ENCODE measurements at places on chromosomes 1 and 21. TPM values are rescaled to one million over a fixed set of nuclear protein-coding genes. Genes with fewer than 3 reads are reported as not detected.

The EPHA10 gene
- 11.8 TPM for total RNA-seq

The ANGPTL1 gene
- total RNA-seq = 11.3 TPM

The ZNF683 gene
- 4.8 TPM for total RNA-seq

The FLVCR1 gene
- 13.4 TPM for total RNA-seq

The MPZ gene
- total RNA-seq = 2.2 TPM

The SLX9 gene
- total RNA-seq = 21.4 TPM

The DMBX1 gene
- not detected for total RNA-seq

The PLA2G2F gene
- total RNA-seq = 0.23 TPM

The ETV3L gene
- not detected for total RNA-seq

The KCNT2 gene
- 1.9 TPM for total RNA-seq

All from prostate gland (tissue), 2 donors.